H4 (cell line): ENCODE measurements at places on chromosomes 5 and 9. TPM values are rescaled to one million over a fixed set of nuclear protein-coding genes. Genes with fewer than 3 reads are reported as not detected.

Gene ARL14EPL
- total RNA-seq: 1.3 TPM in 1 of 2 replicates, not detected in the other

- no peak for DNase-seq
Measured at GRCh38 chr9:115627511-115627910, 509.6 kb upstream of the TNC start.

Gene LRRC19
- not detected in 2 replicates for total RNA-seq

GRCh38 chr9:79598562-79599345 lies 27.0 kb downstream of the TLE4 start:
- DNase-seq: no peak

DNA sequence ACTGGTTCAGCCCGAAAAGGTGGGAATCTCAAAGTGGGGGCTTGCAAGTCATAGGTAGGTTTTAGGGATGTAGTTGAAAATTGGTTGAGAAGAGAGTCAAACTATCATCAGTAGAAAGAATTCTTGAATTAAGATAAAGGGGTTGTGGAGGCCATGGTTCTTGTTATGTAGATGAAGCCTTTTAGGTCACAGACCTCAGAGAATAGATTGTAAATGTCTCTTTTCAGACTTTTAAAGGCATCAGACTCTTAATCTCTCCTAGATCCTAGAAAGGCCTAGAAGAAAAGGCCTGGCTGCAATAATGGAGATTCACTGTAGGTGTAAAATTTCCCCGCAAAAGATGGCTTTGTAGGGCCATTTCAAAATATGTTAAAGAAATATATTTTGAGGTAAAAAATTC lies 96.4 kb downstream of the PSAT1 start:
- DNase-seq: no peak

- no peak for DNase-seq
Measured at GRCh38 chr5:42874621-42875198, 63.0 kb upstream of the SELENOP start.

GRCh38 chr9:117987945-117988344 lies 283.7 kb downstream of the TLR4 start:
- no peak for DNase-seq

Gene GPR150
- not detected in 2 replicates for total RNA-seq

Gene NEUROG1
- not detected in 2 replicates for total RNA-seq

- DNase-seq: no peak
Measured at GRCh38 chr5:149831492-149831891, 101.4 kb downstream of the PPARGC1B start.

DNA sequence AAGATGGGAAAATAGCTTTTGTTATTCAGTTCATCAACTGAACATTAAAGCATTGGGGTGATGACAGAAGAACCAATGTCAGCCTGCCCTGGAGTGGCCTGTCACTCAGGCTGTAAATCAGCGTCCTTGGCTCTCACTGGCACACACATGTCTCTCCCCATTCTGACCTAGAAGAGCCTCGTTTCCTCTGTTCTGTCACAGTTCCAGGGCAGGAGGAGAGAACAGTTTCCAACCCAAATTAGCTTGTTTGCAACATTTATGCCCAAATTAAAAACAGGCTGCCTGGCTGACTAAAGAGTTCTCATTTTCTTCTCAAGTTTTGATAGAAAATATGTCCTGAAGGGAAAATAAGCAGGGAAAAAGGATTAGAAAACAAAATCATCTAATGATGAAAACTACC lies 520.1 kb downstream of the CHSY3 start:
- DNase-seq: no peak

GRCh38 chr5:134509308-134510040 lies 16.0 kb upstream of the JADE2 start:
- peak; percentile 99 for DNase-seq

Gene PAEP
- 2.6 TPM in 1 of 2 replicates, not detected in the other for total RNA-seq

DNA sequence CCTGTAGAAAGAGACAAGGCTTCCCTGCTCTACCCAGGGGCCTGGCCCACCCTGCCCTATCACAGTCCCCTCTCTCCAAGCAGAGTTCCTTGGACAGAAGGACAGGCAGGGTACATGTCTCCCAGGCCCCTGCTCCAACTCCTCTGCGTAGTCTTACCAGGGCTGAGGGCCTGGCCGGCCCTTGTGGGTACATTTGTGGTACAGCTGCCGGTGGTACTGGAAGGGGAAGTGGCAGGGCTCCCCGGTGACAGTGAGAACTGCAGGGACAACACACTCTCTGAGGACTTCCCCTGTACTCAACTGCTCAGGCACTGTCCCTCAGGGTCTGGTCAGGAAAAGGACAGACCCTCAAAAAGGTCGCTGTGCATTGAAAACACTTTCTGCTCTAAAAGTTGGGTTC lies 3.6 kb downstream of the F12 start:
- no peak for DNase-seq

DNA sequence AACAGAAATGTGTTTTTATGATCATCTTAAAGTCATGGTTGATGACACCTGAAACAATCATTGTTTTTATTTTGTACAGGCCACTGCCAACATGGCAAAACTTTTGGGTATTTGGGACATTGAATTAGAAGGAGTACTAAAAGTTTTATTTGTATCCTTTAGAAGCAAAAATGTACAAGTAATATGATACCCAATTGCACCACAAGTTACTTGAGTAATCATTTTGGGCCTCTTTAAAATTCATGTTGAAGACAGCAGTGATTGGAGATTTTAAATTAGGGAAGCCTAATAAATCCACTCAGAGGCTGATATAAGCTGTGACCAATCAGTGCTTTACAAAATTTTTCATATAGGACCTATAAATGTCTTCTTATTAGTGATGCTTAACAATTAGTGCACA lies 212.9 kb downstream of the MARCHF11 start:
- no peak for DNase-seq
